ENCODE measurements at places on chromosomes 1 and 21. TPM values are rescaled to one million over a fixed set of nuclear protein-coding genes. Genes with fewer than 3 reads are reported as not detected.

Gene ADGRB2
- 0.69 TPM for total RNA-seq

GRCh38 chr1:112034277-112034676 is 44.8 kb upstream of the KCND3 start:
- DNase-seq = no peak

GRCh38 chr1:115134850-115135480 is 45.7 kb upstream of the TSPAN2 start:
- DNase-seq = peak; percentile 91

DNA sequence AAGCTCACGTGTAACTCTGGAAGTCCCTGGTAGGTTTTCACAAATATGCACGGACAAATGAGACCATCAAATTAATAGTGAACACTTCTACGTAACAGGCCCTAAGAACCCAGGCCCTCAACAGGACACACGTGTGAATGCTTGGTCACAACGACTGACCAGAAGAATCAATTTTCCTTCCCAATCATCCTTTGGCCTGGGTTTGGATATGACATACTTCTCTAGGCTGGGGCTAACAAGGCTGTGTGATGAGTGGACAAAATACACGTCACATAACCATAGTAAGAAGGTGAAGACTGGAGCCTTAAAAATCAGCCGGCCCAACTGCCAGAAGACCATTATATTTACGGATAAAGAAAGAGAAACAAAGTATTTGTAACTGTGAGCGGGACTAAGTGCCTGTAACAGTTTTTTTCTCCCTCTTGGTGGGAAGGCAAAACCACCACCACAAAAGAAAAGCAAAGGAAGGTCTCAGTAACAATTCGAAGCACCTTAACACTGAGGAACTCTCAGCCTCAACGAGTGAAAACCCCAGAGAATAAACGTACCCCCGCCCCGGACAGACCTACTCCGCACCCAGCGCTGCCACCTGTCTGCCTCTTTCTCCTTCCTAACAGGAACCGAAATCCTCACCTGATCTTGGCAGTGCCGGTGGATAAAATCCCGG is 450 bp downstream of the SDE2 start:
- peak; percentile 38 for DNase-seq

DNA sequence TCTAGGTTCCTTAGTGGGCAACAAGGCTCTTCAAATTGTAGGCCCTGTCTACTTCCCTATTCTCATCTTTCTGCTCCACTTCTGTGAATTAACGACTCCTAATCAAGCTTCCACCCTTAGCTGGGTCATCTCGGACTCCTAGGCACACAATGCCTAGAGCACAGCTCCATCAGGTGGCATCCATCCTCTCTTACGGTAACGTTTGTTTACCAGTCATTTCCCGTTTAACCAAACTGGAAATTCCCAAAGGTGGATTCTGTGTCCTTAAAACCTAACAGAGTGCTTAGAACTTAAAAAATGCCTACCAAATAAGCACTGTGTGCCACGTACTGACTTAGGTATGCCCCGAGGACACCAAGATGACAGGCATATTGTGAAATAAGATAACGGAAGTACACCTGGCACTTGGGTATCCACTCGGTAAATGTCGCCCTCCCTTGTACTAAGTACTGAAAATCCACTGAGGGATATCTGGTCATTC is 1.5 kb downstream of the PARP1 start:
- peak; percentile 77 for DNase-seq

GRCh38 chr1:9455487-9456234 is 83.6 kb upstream of the SLC25A33 start:
- DNase-seq = peak; percentile 13

Gene CLEC20A
- not detected for total RNA-seq
